Ascending aorta (tissue), 2 donors: ENCODE measurements at places on chromosomes 2 and 18. TPM values are rescaled to one million over a fixed set of nuclear protein-coding genes. Genes with fewer than 3 reads are reported as not detected.
A peak's percentile ranks its signal among the peaks of the same experiment; 100 is the strongest.

The NR4A2 gene
- 8.7 TPM for total RNA-seq

- peak; percentile 69 for DNase-seq
Observed at GRCh38 chr18:48715711-48716361, 177.0 kb downstream of the CTIF start.

DNA sequence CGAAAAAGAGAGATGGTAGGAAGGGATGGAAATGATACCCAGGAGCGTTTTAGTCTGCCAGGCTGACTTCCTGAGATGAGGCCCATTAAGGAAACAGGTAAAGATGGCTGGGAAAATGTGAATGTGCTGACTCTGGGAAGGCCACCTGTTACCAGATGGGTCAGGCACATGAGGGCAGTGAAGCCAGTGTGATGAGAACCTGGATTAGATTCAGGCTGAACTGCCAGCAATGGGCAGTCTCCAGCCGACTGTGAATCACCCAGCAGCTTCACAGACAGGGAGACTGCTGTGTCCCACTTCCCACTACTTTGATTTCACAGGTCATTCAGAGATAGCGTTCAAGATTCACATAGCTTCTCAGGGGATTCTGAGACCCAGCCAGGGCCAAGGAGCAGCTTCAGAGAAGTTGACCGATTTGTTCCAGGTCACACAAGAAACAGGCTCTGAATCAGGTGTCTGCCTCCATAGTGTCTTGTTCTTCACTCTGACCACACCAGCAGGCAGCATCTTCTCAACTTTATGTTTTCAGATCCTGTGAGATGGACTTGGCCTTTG is 26.4 kb downstream of the CAPN13 start:
- no peak for DNase-seq

DNA sequence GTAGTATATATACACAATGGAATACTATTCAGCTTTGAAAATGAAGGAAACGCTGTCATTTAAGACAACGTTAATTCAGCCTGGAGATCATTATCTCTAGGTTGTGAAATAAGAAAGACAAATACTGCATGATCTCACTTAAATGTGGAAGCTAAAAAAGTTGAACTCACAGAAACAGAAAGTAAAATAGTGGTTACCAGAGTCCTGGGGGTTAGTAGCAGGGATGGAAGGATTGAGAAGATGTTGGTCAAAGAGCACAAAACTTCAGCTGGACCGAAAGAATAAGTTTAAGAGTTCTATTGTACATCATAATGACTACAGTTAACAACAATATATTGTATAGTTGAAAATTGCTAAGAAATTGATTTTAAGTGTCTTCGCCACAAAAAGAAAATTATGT is 670.3 kb downstream of the NR4A2 start:
- no peak for DNase-seq

DNA sequence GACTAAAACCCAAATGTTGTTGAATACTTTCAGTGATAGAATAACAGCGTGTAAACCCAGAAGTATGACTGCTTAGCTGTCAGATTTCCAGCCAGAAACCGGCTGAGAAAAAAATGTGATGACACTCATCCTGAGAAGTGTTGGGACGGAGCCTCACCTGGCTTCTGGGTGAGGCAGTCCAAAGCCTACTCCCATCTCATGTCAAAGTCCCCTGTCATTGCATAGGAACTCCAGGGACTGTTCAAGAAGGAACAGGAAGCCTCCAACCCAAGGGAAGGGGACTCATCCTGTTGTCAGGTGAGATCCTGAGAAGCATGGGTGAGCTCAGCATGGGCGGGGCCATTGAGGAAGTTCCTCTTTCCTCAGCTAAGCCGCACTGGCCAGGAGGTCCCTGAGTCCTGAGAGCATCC is 11.3 kb upstream of the CHRNA1 start:
- no peak for DNase-seq

DNA sequence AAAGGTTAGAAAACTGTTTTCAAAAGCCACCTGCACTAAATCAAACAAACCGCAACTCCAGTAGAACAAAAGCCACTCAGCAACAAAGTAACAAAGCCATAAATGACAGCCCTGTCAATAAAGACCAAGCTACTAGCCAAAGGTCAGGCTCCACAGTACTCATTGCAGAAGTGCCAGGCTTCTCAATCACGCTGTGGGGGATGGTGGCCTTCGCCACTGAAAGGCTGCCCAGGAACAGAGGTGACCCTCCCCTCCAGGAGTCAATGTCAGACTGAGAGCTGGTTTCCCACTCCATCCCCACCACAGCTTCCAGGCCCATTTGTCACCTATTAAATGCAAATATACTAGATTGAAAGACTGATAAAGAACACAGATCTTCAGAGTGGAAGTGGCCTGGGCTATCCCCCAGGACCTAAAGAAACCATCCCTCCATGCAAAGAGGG is 5.9 kb downstream of the ATP8B1 start:
- peak; percentile 53 for DNase-seq

DNA sequence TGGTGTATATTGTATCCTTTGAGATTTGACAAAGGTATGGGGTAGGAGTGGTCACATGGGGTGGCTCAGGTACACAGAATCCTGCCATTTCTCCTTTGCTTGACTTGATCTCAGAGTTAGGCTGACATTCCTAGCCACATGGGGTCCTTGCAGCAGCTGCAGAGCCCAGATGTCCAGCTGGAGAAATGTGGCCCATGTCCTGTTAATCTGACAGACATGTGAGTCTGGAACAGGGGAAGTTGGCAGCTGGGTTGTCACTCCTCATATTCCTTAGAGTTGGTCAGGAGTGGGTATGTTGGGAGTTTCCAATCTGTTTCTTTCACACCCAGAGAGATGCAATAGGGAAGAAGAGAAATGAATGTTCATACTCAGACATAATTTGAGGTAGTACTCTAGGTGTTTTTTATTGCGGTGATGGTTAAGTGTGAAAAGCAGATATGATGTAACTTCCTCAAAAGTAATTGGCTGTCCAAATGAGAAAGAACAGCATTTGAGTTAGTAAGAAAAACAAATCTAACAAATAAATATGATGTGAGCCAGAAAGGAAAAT is 402.6 kb upstream of the MEIS1 start:
- no peak for DNase-seq

GRCh38 chr18:56627991-56628390 is 10.4 kb downstream of the TXNL1 start:
- no peak for DNase-seq

The CPLX4 gene
- total RNA-seq: not detected

GRCh38 chr2:129923265-129924091 is 56.0 kb upstream of the RAB6C start:
- no peak for DNase-seq

DNA sequence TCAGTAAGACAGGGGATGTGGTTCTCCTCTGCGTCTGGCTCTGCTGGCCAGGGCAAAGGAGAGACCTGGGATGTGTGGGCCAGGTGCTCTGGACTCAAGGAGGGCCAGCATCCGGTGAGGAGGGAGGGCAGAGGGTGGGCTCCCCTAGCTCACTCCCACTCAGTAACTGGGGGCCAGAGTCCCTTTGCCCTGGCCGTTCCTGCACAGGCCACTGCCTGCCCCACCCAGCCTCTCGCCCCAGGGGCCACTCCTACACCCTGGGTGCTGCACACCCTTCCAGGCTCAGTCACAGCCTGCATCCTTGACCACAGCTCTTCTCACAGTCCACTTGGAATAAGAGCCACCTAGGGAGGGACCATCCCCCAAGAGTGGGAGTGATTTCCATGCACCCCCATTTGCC is 41.0 kb downstream of the SNED1 start:
- DNase-seq: no peak

GRCh38 chr2:121093692-121094091 is 191.3 kb downstream of the TFCP2L1 start:
- no peak for DNase-seq

- no peak for DNase-seq
Observed at GRCh38 chr2:207993151-207993763, 32.1 kb downstream of the PLEKHM3 start.

DNA sequence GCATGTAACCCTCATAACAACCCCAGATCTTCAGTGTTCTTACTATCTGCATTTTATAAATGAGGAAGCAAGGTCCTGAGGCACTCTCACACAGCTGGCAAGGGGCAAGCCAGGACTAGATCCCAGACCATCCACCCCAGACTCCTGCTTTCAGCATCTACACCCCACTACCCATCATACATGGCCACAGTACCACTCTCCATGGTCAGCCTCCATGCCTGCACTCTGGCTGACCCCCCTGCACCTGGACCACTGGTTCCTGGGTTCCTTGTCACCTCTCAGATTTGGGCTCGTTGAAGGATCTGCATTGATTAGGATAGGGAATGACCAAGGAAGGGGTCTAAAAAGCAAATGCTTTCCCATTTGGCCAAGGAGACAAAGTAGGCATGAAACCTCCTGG is 36.0 kb upstream of the TEX51 start:
- DNase-seq: peak; percentile 51

DNA sequence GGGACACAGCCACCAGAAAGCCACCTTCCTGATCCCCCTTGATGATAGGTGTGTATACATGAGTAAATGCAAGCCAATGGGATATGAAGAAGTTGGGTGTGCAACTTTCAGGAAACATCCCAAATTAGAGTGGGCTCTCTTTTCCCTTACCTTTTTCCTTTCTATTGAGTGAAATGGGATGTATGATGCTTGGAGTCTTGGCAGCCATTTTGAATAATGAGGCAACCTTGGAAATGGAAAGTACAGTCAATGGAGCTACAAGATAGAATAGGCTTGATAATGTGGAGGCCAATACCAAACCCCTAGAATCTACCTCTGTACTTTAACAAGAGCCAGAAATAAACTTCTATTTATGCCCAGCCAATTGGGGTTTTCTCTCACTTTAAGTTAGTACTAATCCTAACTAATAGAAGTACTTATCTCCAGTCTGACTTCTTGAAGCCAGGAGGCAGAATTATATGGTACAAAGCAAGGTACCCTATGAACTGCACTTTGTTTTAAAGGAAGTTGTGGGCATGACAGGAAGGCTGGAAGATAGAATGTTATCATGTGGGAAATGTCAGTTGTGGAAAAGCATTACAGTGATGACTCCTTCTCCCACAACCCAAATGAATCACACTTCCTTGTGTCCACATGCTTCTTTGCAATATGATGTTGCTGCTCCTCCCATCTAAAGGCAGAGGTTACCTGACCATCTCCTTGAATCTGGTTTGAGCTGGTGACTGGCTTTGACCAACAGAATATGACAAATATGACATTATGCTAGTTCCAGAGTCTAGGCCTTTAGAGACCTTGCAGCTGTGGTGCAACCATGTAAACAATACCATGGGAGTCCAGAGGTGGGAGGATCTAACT is 12.9 kb upstream of the NABP1 start:
- no peak for DNase-seq

- no peak for DNase-seq
Observed at GRCh38 chr2:25983735-25984134, 1.4 kb upstream of the KIF3C start.

DNA sequence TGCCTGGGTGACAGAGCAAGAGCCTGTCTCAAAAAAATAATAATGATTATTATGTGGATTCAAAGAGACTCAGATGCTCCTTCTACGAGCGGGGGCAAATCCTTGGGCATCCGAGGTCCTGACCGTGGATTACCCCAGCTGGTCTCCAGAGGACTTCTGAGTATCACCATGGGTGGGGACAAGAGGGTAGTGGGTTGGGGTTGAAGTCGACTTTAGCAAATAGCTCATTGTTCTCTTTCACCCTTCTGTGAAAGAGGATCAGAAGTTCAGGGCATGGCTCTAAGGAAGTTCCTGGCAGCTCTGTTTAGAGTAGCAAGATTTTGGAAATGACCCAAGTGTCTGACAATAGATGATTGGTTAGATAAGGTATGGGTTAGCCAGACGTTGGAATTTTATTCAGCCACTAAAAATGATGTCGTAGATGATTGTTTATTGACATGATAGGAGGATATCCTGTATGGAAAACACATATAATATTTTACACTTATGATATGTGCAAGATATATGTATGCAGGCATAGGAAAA is 59.0 kb upstream of the SPRED2 start:
- DNase-seq: no peak

DNA sequence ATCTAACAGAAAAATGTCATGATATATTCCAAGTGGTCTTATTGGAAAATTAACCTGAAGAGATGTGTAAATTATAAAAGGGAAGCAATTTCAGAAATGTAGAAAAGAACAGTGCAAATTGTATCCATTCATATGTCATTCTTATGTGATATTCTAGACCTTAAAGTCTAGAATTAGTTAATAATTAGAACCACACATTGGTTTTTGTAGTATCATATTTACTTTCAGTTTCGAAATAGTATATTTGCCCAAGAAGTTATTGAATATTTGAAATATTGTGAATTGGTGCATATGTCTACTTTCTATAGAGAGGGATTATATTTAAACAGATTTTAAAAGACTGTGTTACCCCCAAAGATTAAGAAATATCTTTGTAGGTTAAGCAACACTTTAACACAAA is 1348.6 kb upstream of the ACVR2A start:
- DNase-seq: no peak

The IL36A gene
- total RNA-seq: not detected

DNA sequence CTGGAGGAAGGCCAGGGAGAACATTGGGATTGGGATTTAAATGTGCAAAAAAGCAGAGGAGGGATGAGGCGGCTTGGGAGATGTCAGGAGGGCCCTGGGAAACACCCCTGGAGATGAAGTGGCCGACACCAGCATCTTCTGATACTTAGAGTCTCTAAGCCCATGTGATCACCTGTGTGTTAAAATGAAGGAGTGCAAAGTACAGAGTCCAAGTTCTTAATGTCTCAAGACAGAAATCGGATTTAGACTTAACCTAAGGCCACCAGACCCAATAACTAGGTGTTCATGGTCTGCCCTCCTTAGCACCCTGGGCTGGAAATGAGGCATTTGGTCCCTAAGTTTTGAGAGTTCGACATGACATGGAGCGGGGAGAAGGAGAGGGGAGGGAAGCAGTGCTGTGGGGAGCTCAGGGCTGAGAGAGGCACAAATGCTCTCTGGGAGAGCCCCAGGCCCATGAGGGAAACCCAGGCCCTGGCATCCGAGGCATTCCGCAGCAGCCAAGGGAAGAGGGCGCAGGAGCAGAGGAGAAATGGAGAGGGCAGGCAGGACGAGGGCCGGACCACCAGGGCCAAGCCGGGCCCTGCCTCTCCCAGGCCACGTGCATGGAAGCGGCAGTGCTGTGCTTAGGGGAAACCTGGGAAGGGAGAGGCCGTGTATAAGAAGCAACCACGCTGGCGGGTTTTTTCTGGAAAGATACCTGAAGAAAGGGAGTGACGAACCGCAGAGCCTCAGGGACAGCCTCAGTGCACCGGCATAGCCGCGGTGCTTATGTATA is 63.3 kb downstream of the SFXN5 start:
- DNase-seq: no peak

GRCh38 chr2:46706264-46706983 is 209.2 kb downstream of the MCFD2 start:
- no peak for DNase-seq

The GAREM2 gene
- total RNA-seq: 2.1 TPM

The POTEI gene
- total RNA-seq: not detected

The CAPN13 gene
- not detected for total RNA-seq

The MEP1B gene
- total RNA-seq: not detected

The RND3 gene
- 10.7 TPM for total RNA-seq

The CNDP1 gene
- not detected for total RNA-seq

DNA sequence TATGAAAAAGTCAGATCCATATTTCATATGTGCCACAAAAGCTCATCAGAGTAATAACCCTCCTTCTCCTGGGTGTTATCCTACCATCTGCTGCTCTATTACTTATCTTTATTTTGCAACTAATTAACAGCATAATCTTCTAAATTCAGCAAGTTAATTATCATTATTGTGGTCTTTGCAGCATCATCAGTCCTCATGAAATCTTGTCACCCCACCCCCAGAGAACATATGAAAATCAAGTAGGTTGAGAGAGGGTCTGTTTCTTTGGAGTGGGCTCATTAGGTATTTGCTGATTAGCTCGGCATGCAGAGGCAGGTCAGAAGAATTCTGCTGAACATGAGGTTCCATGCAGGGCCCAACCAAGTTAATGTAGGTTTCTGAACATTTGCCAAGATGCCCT is 64.8 kb downstream of the ATF2 start:
- DNase-seq: no peak
